RWPE1 (cell line): ENCODE measurements at places on chromosomes 4 and X.

DNA sequence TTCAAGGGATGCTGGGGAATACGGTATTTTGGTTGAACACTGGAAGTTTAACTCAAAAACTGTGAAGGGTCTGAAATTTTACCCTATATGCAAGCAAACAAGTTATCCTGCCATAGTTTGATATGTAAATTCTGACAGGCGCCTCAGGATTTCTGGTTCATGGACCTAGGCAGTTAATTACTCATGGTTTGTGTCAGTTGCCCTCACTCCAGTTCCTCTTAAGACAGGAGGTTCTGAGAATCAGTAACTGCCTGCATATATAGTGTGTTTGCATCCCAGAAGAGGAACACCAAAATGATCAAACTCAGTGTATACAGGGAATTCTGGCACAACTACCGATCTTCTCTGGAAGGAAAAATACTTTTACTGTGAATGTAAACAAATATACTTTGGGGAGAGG, 360.4 kb upstream of the NWD2 start:
- DNase-seq = no peak

DNA sequence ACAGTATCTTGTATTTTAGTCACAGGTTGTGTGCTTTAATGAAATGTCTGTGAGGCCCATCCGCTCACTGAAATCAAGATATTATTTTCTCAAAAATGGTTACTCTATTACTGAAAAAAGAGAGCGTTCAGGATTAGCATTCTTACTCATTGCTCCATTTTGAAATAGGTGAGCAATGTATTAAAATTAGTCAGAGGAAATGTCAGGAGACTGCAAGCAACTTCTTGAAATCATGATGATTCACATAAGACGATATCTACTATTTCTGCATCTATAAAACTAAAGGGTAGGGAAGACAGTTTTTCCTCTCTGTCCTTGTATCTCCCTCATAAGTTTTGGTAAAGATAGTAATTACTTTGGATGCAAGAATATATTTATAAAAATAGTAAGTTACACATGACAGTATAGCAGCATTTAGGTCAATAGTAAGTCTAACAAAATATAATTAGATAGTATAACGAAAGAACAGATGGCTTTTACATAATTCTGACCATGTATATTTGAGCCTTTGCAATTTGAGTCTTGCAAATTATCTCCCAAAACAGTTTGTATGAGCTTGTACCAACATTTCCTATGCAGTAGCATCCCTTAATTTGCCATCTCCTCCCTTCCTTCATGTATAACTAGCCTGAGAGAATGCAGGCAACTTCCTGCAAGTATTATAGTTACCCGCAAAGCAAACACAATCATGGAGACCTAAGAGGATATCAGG, 937.8 kb downstream of the PCDH7 start:
- peak; percentile 55 for DNase-seq

DNA sequence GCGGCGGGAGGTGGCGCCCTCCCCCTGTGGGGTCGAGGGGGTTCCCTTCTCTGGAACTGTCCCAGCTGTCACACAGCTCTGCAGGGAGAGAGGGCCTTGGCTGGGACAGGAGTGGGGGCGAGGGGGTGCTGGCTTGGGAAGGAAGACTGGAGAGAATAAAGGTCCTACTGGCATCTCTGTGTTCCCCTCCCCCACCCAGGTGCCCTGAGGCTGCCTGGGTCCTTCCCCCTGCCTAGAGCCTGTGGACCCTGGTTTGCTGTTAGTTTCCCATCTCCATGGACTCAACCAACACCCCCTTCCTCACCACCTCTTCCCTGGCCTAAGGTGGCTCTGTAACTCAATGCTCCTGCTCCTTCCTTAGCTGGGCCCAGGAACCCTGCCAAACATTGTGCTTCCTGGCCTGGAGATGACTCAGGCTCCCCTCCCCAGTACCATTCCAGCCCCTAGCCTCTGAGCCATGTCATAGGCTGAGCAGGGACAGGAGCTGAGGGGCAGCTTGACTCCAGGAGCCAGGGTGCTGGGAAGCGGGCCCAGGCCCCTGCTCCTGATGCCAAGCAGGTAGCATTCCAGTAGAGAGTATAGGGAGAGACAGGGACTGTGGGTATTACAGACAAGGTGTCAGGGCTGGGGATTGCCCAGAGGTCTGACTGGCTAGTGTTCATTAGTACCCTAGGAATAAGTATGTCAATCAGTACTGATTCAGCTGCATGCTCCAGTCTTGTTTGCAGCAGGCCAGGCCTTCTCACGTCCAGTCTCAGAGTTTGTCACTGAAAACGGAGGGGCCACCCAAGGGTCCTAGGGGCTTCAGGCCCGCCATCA, 100.7 kb downstream of the EFNB1 start:
- DNase-seq = peak; percentile 71

GRCh38 chr4:135418353-135418752, 1216.8 kb upstream of the PABPC4L start:
- peak; percentile 1 for DNase-seq

- peak; percentile 69 for DNase-seq
These were observed 45.2 kb downstream of the FHDC1 start for GRCh38 chr4:152981278-152981677.

GRCh38 chr4:37735578-37735977, 49.4 kb upstream of the RELL1 start:
- no peak for DNase-seq

- DNase-seq = no peak
These were observed 421.6 kb downstream of the PCDH7 start for GRCh38 chr4:31141832-31142142.

GRCh38 chr4:120088507-120088906, 21.9 kb upstream of the MAD2L1 start:
- no peak for DNase-seq

GRCh38 chrX:13005661-13006473, 31.0 kb downstream of the TMSB4X start:
- no peak for DNase-seq

DNA sequence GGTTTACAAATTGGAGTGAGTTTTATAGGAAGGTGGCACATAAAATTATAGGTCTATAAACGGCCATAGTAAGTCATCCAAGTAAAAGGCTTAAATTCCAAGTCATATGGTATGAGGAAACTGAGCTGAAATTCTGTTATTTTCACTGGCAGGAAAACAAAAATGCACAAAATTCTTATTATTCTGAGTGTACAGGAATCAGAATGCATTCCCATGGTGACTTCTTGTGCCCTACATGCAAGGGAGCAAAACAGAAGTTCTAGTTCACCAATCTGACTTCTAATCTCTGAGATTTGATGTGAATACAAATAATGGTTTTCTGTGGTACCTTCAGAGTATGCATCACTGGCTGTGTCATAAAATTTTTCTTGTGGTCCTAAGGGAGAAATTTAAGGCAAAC, 102.9 kb downstream of the CLCN4 start:
- no peak for DNase-seq

- DNase-seq = no peak
These were observed 459.5 kb downstream of the RAPGEF2 start for GRCh38 chr4:159562366-159562765.

DNA sequence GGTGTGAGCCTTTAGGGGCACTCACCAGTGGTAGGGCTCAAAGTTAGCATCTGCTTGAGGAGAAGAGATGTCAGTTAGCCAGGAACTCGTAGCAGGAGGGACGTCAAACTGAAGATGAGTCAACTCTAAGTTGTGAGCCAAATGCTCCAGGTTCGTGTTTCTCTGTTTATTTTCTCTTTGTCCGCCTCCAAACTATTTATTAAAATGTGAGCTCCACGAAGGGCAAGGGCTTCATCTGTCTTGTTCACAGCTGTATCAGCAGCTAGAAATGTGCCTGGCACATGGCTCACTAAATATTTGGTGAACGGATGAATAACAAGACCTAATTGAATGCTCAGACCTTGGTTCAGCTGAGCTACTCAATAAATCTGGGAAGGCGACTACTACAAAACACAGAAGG, 248.9 kb downstream of the BCOR start:
- DNase-seq = no peak

DNA sequence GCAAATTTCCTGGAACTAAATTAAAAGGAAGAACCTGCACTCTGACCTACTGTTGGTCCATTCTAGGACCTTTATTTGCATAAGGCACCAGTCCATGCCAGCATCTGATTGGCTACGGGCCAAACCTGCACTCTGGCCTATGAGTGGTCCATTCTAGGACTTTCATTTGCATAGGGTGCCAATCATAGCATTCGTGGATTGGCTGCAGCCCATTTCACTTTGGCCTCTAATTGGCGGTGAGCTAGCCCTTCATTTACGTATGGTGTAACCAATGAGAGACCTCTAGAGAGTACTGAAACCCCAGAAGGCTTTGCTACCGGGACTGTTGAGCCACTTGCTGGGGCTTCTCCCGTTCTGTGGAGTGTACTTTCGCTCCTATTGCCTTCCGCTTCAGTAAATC, 6.1 kb upstream of the RNF175 start:
- DNase-seq = no peak

GRCh38 chr4:48604527-48604926, 114.5 kb downstream of the ZAR1 start:
- no peak for DNase-seq

DNA sequence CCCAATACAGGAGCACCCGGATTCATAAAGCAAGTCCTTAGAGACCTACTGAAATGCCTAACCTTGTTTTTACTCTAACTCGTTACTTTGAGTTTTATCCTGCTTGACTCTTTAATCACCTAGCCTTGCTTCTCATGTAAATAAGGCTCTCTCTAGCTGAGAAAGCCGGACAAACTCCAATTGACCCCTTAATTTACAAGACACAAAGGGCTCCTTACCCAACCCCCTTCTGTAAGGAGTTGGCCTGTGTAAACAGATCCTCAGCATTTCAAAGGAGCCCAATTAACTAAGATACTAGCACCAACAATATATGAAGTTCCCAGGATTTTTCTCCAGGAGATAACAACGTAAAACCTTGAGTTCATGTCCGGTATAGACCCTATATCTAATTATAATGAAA, 61.7 kb downstream of the CT47B1 start:
- no peak for DNase-seq

DNA sequence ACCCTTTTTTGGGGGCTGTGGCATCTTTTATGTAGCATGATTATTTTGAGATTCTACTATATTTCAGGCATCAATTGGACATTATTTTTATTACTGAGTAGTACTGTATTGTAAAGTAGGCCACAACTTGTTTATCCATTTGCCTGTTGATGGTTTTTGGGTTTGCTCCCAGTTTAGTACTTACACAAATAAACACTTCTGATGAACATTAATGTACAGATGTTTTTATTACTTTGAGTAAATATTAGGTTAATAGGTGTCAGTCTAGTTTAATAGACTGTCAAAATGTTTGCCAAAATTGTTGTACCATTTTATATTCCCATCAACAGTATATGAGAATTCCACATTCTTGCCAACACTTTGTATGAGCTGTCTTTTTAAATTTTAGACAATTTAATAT, 214.9 kb upstream of the MAD2L1 start:
- DNase-seq = no peak

GRCh38 chr4:71709961-71710360, 73.9 kb downstream of the GC start:
- no peak for DNase-seq

DNA sequence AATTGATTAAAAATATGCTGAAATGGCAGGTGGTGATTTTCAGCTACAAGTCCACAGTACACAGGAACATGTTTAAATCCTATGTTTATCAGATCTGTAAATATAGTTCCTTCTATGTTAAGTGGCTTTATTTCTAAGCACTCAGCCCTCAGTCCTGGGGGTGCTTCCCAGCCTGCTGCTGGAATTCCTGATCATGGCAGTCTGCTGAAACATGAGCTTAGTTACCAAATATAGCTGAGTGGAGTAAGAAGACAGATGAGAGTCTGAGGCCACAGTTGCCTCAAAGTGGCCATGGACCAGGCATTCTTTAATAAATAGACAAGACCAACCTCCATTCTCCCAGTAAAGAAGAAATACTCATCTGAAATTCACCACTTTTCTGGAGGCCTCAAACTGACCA, 17.1 kb upstream of the DDX60 start:
- DNase-seq = no peak

- no peak for DNase-seq
These were observed 123.7 kb upstream of the MAP3K15 start for GRCh38 chrX:19639056-19639455.

DNA sequence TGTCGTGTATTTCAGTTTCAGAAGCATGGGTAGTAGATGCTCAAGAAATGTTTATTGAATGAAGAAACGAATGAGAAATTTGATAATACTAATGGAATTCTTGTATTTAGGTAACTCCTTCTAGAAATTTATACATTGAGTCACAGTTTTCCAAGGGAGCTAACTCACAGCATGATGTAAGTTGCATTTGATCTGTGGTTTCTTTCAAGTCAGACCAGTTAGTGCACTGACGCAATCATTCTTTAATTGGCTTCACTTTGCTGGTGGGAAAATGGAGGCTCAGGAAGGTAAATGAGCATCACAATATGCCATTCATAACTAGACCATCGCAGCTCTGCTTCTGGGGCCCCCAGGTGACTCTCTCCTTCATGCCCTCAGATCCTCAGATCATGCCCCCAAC, 17.3 kb upstream of the CWH43 start:
- peak; percentile 73 for DNase-seq
